ENCODE measurements at places on chromosomes 12 and 14.

DNA sequence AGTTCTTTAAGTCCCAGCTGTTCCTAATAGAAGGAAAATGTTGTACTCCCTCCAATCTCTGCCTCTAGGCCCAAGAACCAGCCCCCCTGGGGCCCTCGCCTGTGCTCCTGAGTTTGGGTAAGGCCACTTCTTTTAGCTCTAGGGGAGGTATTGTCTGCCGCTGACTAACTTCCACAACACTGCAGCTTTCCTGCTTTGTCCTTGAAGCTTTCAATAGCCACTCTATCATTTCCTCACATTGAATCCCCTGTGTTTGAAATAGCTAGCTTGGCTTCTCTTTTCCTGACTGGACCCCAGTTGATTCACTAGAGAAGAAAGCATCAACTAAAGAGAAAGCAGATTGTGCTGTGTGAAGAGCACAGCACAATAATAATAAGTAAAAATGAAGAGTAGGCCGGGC is 28.8 kb downstream of the KRT80 start:
- no peak for DNase-seq

DNA sequence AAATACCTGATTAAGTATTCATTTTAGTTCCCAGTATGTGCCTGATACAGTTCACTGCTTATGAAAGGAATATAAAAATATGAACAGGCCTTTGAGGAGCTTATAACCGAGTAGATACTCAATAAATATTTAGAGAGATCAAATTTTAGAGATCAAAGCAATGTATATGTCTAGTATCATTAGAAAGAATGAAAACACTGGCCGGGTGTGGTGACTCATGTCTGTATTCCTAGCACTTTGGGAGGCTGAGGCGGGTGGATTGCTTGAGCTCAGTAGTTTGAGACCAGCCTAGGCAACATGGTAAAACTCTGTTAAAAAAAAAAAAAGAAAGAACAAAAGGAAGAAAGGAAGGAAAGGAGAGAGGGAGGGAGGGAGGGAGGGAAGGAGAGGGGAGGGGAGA is 113.2 kb upstream of the EEA1 start:
- no peak for DNase-seq

DNA sequence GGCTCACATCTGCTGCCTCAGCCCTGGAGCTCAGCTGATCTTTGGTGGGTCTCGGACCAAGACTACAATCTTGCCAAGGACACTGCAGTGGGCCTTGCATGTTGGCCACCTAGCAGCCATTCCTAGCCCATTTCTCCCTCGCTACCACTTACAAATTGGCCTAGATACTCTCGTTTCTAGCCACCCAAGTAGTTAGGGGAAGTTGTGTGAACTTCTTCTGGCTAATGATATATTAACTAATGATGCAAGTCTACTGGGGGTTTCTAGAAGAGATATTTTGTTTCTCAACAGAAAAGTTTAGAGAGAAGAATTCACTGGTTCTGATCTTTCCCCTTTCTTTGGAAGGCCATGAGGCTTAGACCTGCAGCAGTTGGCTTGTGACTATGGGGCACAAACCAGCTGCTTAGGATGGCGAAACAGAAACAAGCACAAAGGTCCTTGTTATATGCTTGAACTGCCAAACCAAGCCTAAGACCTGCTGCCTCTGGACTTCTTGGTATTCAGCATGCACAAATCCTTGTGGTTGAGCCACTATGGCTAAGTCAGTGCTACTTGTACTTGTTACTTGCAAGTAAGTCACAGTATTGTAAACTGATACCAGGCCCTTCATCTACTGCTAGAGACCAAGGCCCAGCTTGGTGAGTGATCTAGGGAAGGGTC is 30.5 kb upstream of the GPATCH2L start:
- DNase-seq, result no peak

DNA sequence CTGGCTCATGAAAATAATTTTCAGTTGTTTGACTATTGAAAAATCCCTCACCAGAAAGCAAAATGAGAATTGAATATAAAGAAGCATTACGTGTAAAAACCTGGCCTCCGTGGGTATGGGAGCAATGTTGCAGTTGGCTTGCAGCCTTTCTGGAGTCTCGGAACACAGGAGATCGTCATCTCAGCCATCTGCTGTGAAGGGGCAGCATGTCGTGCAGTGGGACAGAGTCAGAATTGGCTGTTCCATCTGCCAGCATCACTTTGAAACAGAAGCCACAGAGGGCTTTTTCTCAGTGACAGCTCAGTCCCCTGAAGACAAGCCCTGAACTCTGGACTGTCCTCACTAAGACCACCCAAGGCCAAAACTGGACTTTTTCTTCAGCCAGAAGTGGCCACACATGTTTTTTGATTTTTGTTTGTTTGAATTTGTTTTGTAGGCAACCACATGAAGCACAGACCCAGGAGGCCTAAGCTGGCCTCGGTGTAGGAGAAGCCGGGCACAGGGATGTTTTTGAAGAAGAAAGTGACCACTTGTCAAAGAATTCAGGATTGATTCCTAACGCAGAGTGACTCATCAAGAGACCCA is 170.8 kb upstream of the DYRK2 start:
- no peak for DNase-seq

- no peak for DNase-seq
Measured at GRCh38 chr12:66636771-66637170, 42.1 kb downstream of the GRIP1 start.
